ENCODE measurements at places on chromosomes 5 and 9. TPM values are rescaled to one million over a fixed set of nuclear protein-coding genes. Genes with fewer than 3 reads are reported as not detected.

DNA sequence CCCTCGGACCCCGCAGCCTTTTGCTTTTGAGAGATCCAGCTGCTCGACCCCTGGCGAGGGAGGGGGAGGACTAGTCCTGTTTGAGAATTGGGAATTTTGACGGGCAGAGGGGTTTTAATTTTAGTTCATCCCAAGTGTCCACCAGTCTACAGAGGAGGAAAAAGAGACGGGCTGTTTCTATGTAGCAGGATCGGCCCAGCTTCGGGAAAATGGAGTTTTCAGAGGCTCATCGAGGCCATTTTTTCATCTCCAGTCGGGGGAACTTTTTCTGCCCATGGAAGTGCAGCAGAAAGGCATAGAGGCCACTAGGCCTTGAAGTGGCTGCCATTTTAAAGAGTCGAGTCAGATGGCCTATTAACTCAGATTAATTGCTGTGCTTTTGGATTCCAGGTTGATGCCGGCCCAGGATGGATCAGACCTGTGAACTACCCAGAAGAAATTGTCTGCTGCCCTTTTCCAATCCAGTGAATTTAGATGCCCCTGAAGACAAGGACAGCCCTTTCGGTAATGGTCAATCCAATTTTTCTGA is 1.2 kb downstream of the NSD1 start:
- no peaks in the 10 kb centered on the region for H3K27me3 ChIP-seq
- peaks cover 23% of the 10 kb centered on the region for H3K36me3 ChIP-seq
- peak overlapping the region; percentile 72 for H3K4me3 ChIP-seq
- DNase-seq, result no peak
- H3K27ac ChIP-seq, result peak overlapping the region; percentile 56
- H3K4me1 ChIP-seq, result peaks cover 17% of the 10 kb centered on the region

DNA sequence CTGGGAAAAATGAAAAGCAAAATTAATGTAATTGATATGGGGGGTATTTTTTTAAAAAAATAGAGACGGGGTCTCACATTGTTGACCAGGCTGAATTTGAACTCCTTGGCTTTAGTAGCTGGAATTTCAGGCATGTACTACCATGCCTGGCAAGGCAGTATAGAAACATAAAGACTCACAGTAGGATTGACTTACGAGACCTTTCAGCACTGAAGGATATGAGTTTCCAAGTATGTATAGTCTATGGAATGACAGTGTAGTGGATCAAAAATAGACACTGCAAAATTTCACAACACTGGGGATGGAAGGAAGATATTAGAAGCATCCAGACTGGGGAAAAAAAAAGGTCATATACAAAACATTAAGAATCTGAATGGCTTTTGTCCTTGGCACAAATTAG is 6.8 kb downstream of the DCP2 start:
- H3K4me3 ChIP-seq, result no peak overlapping the region
- no peaks in the 10 kb centered on the region for H3K4me1 ChIP-seq
- H3K27ac ChIP-seq, result no peak overlapping the region
- H3K36me3 ChIP-seq, result no peaks in the 10 kb centered on the region
- H3K27me3 ChIP-seq, result no peaks in the 10 kb centered on the region
- no peak for DNase-seq

DNA sequence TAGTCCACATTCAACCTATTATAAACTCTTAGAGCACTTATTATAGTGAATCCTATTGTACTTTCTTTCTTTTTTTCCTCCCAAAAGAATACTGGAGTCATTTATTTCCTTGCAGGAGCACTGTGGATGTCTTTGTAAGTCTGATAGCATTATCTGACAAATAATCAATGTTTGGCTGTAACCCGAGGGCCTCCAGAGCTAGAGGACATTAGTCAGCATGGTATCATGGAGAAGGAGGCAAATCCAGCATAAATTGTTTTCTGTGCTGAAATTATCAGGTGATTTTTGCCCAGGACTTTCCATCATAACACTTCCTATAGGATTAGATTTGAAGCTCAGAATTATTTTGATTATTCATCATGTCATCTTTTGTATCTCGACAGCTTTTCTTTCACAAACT is 551.0 kb downstream of the ZNF608 start:
- no peak overlapping the region for H3K4me3 ChIP-seq
- H3K36me3 ChIP-seq, result no peaks in the 10 kb centered on the region
- no peaks in the 10 kb centered on the region for H3K27me3 ChIP-seq
- DNase-seq, result no peak

DNA sequence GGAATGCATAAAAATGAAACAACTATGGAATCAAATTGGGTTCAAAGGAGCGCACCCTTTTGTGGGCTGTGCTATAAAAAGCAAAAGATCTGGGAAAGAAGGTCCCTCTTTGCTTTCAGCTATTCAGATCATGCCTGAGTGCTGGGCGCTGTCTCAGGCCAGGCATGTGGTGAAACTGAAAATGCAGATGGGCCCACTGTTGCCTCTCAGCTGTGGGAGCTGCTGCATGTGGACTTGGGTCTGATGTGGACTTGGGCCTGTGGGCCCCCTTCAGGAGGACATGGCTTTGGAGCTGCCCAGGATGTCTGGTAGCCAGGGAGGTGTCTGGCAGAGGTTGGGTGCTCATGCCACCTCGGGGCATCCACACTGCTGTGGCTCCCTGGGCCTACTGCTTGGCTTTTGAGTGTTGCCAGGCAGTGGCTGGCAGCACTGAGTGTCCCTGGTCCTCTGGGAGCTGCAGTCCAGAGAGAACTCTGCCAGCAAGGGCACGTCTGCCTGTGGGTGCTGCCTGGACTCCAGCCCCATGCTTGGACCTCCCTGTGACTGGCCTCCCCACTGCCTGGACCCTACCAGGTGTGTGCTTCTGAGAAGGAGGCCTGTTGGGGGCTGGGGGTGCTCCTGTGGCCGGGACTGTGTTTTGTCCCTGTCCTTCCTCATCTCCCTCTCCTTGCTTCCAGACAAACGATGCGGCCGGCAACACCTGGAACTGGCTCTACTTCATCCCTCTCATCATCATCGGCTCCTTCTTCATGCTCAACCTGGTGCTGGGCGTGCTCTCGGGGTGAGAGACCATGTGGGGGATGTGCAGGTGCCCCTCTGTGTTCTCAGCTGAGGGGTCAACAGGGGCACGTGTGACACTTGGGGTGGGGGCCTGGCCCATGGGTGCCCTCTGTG is 74.3 kb downstream of the CACNA1B start:
- H3K27me3 ChIP-seq, result no peaks in the 10 kb centered on the region
- no peaks in the 10 kb centered on the region for H3K4me1 ChIP-seq
- H3K36me3 ChIP-seq, result no peaks in the 10 kb centered on the region
- no peak overlapping the region for H3K27ac ChIP-seq

GRCh38 chr9:84397822-84398221 is 57.3 kb upstream of the SLC28A3 start:
- no peaks in the 10 kb centered on the region for H3K4me1 ChIP-seq
- no peak overlapping the region for H3K27ac ChIP-seq
- DNase-seq, result no peak
- H3K4me3 ChIP-seq, result no peak overlapping the region
- H3K27me3 ChIP-seq, result no peaks in the 10 kb centered on the region

DNA sequence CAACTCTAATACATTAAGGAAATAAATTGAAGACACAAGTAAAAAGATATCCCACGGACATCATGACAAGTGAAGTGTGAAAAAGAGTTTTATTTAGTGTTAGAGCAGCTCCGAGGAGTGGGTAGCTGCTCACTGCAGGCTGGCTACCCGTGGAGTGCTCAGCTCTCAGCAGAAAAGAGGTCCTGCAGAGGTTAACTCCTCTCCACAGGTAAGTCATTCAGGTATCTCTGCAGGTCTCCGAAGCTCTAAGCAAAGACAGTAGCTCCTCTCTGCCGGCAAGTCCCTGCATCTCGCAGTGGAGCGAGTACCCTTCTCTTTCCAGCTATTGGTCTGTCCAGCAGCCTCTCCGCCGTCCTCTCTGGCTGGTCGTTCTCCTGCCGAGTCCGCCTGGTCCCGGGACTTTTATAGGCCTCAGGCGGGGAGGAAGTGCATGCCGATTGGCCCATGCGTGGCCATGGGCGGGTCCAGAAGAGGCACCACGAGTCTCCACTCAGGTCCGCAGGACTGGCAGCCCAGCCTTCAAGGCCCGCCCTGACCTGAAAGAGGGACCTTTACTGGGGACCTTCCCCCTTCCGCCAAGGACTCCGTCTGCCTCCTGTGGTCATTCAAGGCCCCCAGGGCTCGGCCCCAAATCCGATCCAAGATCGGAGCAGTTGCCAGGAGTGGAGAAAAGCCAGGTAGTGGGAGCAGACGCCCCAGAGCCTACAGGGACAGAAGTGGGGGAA is 29.9 kb downstream of the BTNL9 start:
- no peak overlapping the region for H3K4me3 ChIP-seq
- H3K36me3 ChIP-seq, result no peaks in the 10 kb centered on the region
- no peaks in the 10 kb centered on the region for H3K4me1 ChIP-seq
- H3K27me3 ChIP-seq, result peaks cover 9% of the 10 kb centered on the region
- H3K27ac ChIP-seq, result no peak overlapping the region

DNA sequence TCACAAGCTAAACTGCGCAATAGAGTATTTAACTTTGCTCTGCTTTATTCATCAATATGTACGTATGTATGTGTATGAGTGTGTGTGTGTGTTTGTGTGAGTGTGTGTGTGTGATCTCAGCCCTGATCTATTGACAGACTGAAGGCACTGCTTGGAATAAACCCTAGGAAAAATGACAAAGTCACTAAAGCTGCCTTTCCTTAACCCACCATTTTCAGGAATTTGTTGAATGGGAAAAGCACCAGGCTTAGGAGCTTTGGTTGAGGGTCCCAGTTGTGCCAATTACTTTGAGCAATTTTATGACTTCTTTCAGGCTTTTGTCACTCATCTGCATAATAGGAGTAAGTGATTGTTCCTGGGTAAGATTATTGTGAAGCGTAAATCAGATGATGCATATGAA is 108.6 kb upstream of the TLR4 start:
- H3K4me1 ChIP-seq, result no peaks in the 10 kb centered on the region
- H3K27ac ChIP-seq, result no peak overlapping the region
- DNase-seq, result no peak
- H3K4me3 ChIP-seq, result no peak overlapping the region
- no peaks in the 10 kb centered on the region for H3K27me3 ChIP-seq

GRCh38 chr5:134000091-134000511 is 4.7 kb downstream of the VDAC1 start:
- no peaks in the 10 kb centered on the region for H3K36me3 ChIP-seq
- no peak overlapping the region for H3K4me3 ChIP-seq
- peak; percentile 75 for DNase-seq

DNA sequence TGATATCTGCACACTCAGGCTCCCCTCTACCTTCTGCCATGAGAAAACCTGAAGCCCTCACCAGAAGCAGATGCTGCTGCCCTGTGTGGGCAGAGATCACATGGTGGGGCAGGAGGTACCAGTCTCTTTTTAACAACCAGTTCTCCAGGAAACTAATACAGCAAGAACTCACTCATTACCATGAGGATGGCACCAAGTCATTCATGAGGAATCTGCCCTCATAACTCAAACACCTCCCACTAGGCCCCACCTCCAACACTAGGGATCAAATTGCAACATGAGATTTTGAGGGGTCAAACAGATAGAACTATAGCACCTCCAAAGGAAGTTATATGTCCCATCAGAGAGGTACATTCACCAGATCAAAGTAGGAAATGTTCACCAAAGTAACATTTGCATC is 136.3 kb upstream of the SHB start:
- H3K36me3 ChIP-seq, result no peaks in the 10 kb centered on the region
- peaks cover 2% of the 10 kb centered on the region for H3K27me3 ChIP-seq
- H3K4me1 ChIP-seq, result no peaks in the 10 kb centered on the region
- no peak overlapping the region for H3K27ac ChIP-seq
- no peak overlapping the region for H3K4me3 ChIP-seq

GRCh38 chr9:88071331-88071730 is 66.9 kb downstream of the SPATA31C2 start:
- no peaks in the 10 kb centered on the region for H3K4me1 ChIP-seq
- H3K36me3 ChIP-seq, result no peaks in the 10 kb centered on the region
- no peak overlapping the region for H3K4me3 ChIP-seq
- H3K27ac ChIP-seq, result no peak overlapping the region

DNA sequence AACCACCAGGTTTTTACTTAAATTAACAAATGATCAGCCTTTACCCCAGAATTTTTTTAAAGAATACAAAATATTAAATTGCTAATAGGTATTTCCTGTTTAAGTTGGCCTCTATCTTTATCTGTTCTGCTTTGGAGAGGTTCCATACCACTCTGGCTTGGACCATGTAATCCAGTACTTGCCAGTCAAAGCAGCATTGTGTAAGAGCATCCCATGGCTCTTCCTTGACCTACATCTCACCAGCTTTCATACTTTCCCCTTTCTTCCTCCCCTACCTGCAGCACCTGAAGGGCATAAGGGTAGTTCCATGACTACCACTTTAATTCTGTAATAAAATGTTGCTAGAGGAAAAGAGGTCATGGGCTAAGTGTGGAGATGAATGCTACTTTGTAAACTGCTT is 140.8 kb upstream of the MTAP start:
- no peak overlapping the region for H3K4me3 ChIP-seq
- no peaks in the 10 kb centered on the region for H3K36me3 ChIP-seq
- no peak for DNase-seq

DNA sequence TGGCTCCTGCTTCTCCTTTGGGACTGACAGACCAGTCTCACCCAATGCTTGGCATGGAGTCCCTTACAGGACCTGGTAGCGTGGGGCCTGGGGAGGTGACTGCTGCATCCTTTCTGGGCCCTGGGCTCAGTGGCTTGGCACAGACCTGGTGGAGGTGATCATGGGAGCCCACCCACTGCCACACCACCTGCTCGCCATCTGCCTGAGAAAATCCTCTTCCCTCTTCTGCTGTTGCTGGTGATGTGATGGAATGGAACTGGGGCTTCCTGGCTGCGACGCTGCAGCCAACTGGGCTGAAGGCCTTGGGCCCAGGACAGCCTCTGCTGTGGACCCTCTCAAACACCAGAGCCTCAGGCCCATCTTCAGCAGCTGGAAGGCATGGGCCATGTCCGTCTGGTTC is 122.5 kb upstream of the PANK3 start:
- DNase-seq, result no peak
- no peaks in the 10 kb centered on the region for H3K36me3 ChIP-seq
- H3K4me3 ChIP-seq, result no peak overlapping the region
- H3K4me1 ChIP-seq, result no peaks in the 10 kb centered on the region
- no peaks in the 10 kb centered on the region for H3K27me3 ChIP-seq
- no peak overlapping the region for H3K27ac ChIP-seq

DNA sequence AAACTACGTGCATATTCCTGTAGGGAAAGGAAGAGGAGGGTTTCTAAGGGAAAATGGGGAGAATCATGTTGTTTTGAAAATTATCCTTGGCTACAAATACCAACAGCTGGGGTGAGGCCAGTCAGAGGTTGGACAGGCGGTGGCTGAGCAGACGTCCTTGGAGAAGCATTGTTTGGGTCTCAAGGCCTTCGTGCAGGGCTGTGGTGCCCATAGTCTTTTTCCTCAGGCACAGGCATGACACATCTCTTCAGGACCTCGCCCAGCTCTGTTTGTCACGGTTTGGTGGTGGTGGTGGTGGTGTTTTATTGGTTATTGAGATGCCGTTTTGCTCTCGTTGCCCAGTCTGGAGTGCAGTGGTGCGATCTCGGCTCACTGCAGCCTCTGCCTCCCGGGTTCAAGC is 27.8 kb upstream of the EGFL7 start:
- no peaks in the 10 kb centered on the region for H3K36me3 ChIP-seq
- no peak for DNase-seq
- H3K27me3 ChIP-seq, result no peaks in the 10 kb centered on the region
- H3K27ac ChIP-seq, result no peak overlapping the region
- no peaks in the 10 kb centered on the region for H3K4me1 ChIP-seq

TSSK1B gene
- polyA plus RNA-seq, result 0.01 TPM

FOXD4L6 gene
- polyA plus RNA-seq, result 0.03 TPM

SOX30 gene
- polyA plus RNA-seq, result 0.22 TPM

IL4 gene
- polyA plus RNA-seq, result not detected
